ENCODE measurements at places on chromosomes 12 and 14. TPM values are rescaled to one million over a fixed set of nuclear protein-coding genes. Genes with fewer than 3 reads are reported as not detected.

- H3K4me1 ChIP-seq, result no peaks in the 10 kb centered on the region
- no peaks in the 10 kb centered on the region for H3K36me3 ChIP-seq
- H3K27me3 ChIP-seq, result no peaks in the 10 kb centered on the region
- no peak overlapping the region for H3K27ac ChIP-seq
Observed at GRCh38 chr12:44334347-44334746, 498.5 kb downstream of the TMEM117 start.

Gene DIO2
- total RNA-seq, result 0.80 TPM

Gene SERPINA9
- not detected for total RNA-seq

DNA sequence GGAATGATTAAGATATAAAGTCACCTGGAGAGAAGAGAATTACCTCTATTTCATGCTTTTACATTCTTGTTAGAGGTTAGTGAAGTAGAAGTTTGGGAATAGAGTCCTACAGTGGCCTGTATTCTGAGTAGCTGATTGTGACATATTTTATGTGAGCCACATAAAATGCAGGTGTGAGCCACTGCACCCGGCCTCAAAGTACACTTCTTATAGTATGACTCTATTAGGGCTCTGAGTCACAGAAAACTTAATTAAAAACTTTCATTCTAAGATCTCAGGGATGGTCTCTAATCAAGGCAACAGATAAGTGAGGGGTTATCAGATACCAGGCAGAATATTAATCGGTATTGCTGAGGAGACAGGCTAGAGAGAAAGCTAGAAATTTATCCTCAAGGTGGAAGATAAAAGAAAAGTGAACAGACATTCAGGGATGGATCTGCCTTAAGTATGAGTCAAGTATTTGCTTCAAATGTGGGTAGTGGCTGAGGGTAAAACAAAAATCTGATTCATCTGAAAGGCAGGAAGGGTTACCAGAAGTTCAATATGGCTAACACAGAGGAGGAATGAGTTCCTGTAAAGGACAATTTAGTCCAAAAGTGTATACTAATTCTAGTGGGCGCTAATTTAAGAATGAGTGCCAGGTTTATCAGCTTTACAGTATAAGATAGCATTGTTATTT is 5.5 kb upstream of the G2E3 start:
- H3K27me3 ChIP-seq, result peaks cover 2% of the 10 kb centered on the region
- no peak overlapping the region for H3K27ac ChIP-seq
- H3K4me1 ChIP-seq, result no peaks in the 10 kb centered on the region
- DNase-seq, result no peak

DNA sequence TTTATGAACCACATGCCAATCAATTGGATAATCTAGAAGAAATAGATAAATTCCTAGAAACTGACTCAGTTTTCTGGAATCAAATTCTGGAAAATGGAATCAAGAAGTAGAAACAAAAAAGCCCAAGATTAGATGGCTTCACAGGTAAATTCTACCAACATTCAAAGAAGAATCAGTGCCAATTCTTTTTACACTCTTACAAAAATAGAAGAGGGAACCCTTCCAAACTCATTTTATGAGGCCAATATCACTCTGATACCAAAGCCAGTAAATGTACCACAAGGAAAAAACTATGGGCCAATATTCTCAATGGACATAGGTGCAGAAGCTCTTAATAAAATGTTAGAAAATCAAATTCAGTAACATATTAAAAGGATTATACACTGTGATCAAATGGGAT is 35.7 kb upstream of the MYRFL start:
- H3K4me1 ChIP-seq, result no peaks in the 10 kb centered on the region
- no peak overlapping the region for H3K4me3 ChIP-seq
- H3K36me3 ChIP-seq, result no peaks in the 10 kb centered on the region
- DNase-seq, result no peak

- no peak for DNase-seq
- H3K36me3 ChIP-seq, result peaks cover 6% of the 10 kb centered on the region
- no peak overlapping the region for H3K4me3 ChIP-seq
- no peak overlapping the region for H3K27ac ChIP-seq
- H3K4me1 ChIP-seq, result no peaks in the 10 kb centered on the region
- H3K27me3 ChIP-seq, result peaks cover 5% of the 10 kb centered on the region
Observed at GRCh38 chr12:109270494-109270893, 38.6 kb downstream of the FOXN4 start.

Gene LGR5
- total RNA-seq, result 7.2 TPM

Gene MYL2
- 113 TPM for total RNA-seq

Gene TMEM63C
- total RNA-seq, result 0.71 TPM

Measured in muscle of leg (tissue), 16 donors.